Endodermal cell (in vitro differentiated cells): ENCODE measurements at places on chromosomes 11 and 22. TPM values are rescaled to one million over a fixed set of nuclear protein-coding genes. Genes with fewer than 3 reads are reported as not detected.
A peak's percentile ranks its signal among the peaks of the same experiment; 100 is the strongest.

GRCh38 chr11:69233744-69234570 is 60.0 kb upstream of the MYEOV start:
- no peak overlapping the region for H3K4me3 ChIP-seq
- no peaks in the 10 kb centered on the region for H3K27me3 ChIP-seq
- no peaks in the 10 kb centered on the region for H3K36me3 ChIP-seq
- peak; percentile 13 for DNase-seq

DNA sequence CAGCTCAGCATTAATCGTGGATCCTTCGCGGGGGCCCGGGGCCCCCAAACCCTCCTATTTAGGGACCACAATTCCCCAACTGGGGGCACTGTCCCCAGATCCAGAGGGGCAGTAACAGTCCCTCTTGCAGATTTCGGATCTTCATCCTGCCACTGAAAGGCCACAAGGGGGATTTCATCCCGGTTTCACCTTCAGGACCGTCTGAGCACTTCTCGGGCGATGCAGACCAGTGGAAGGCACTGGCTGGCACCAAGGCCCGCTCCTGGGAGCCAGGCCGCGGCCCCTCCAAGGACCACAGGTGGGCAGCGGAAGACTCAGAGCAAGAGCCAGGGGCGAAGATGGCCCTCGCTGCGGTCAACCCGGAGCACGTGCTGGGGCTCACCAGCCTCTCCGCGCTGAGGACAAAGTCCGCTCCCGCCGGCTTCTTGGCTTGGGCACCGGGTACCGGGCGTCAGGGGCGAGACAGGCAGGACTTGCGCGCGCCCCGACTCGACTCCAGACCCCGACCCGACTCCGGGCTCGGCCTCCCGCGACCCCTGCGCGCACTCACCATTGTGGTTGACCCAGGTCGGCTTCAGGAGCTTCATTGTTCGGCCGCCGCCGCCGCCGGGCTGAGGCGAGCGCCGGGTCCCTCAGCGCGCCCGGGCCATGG is 517 bp downstream of the HIRA start:
- H3K36me3 ChIP-seq, result peaks cover 16% of the 10 kb centered on the region
- no peaks in the 10 kb centered on the region for H3K27me3 ChIP-seq
- peak; percentile 77 for DNase-seq
- H3K27ac ChIP-seq, result peak overlapping the region; percentile 13

DNA sequence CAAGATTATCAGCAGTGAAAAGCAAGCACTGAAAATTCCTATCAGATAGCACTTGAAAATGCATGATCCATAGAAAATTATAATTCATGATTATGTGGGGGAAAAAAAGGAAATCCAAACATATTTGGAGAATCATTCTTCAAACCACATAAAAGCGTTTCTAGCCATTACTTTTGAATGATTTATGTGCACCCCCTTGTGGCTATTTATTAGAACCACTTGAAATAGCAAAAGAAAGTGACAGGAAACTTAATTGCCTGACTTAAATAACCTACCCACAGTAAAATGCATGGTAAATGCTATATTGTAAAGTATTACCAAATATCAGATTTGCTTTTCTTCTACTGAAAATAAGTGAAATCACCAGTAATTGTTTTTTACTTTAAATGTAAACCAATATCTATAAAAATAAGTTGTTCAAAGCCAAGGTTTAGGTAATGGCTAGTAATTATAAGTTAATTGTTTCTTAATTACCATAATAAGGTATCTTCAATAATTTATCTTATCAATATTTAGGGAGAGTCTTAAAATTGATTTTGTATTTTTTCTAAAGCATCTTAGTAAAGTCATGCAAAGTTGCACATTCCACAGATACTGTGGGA is 168.5 kb downstream of the ARHGAP42 start:
- H3K27ac ChIP-seq, result no peak overlapping the region
- H3K4me3 ChIP-seq, result no peak overlapping the region
- no peaks in the 10 kb centered on the region for H3K27me3 ChIP-seq
- DNase-seq, result no peak
- peaks cover 14% of the 10 kb centered on the region for H3K36me3 ChIP-seq

DNA sequence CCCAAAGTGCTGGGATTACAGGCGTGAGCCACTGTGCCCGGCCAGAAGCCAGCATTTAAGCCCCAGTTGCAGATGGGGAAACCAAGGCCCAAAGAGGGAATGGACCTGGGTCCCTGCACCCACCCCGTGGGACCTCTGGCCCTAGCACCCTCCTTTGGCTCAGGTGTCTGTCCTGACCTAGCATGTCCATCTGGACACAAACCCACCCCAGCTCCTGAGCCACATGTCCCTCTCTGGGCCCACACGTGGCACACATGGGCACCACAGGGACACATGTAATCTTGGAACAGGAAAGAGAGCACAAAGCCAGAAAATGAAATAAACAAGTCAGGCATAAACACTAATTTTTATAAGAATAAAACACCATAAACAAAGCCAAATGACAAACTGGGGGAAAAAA is 9.6 kb downstream of the GGT5 start:
- no peak overlapping the region for H3K4me3 ChIP-seq
- H3K4me1 ChIP-seq, result no peaks in the 10 kb centered on the region
- H3K27me3 ChIP-seq, result no peaks in the 10 kb centered on the region
- no peak for DNase-seq
- H3K36me3 ChIP-seq, result no peaks in the 10 kb centered on the region
- no peak overlapping the region for H3K27ac ChIP-seq

GRCh38 chr11:2171591-2172003 is at the start of gene TH:
TSS of gene TH (minus strand) at chr11:2171815. CDS start at chr11:2171786, 29 bp downstream.
- no peak for DNase-seq
- H3K27ac ChIP-seq, result no peak within 1 kb of the TSS
- no peak within 1 kb of the TSS for H3K4me3 ChIP-seq
- no peaks in the 10 kb centered on the region for H3K4me1 ChIP-seq

- peak overlapping the region; percentile 76 for H3K27ac ChIP-seq
- no peak overlapping the region for H3K4me3 ChIP-seq
- peaks cover 52% of the 10 kb centered on the region for H3K36me3 ChIP-seq
- no peaks in the 10 kb centered on the region for H3K27me3 ChIP-seq
Observed at GRCh38 chr22:42214633-42215415, 55.6 kb downstream of the TCF20 start.

DNA sequence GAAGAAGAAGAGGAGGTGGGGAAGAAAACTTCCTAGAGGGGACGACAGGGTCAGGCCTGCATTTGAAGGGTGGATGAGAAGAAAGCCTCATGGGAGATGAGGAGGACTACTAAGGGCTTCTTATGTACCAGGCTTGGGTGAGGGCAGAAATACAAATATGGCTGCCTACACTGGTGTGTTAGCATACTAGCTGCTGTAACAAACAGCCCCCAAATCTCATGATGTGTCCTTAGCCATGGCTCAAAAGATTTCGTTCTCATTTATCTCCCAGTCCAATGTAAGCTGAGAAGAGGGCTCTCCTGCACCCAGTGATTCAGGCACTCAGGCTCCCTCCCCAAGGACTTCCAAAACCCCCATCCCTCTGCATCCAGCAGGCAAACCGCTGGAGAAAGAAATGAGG is 11.6 kb upstream of the MB start:
- no peak overlapping the region for H3K27ac ChIP-seq
- H3K36me3 ChIP-seq, result no peaks in the 10 kb centered on the region
- H3K4me3 ChIP-seq, result no peak overlapping the region
- DNase-seq, result no peak

- no peaks in the 10 kb centered on the region for H3K4me1 ChIP-seq
- H3K4me3 ChIP-seq, result no peak overlapping the region
Observed at GRCh38 chr11:134040386-134041302, 28.2 kb upstream of the JAM3 start.

DNA sequence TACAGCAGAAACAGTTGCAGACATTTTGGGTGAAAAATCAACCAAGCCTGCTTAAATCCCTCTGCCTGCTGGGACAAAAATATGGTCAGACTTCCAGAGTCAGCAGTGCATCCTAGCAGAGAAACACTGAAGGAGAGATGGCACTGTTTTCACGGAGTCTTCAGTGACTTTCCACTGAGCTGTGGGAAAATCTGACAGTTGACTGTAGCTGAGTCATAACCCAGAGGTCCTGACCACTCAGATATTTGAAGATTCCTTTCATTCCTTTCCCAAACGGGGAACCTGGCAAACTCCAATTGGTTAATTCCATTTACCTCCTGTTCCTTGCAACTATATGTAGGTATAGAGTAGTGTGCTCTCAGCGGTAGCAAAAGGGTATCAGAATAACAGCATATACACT is 20.9 kb upstream of the UPB1 start:
- H3K27me3 ChIP-seq, result no peaks in the 10 kb centered on the region
- H3K27ac ChIP-seq, result no peak overlapping the region
- no peaks in the 10 kb centered on the region for H3K4me1 ChIP-seq
- no peak for DNase-seq
- H3K36me3 ChIP-seq, result no peaks in the 10 kb centered on the region
- no peak overlapping the region for H3K4me3 ChIP-seq

DNA sequence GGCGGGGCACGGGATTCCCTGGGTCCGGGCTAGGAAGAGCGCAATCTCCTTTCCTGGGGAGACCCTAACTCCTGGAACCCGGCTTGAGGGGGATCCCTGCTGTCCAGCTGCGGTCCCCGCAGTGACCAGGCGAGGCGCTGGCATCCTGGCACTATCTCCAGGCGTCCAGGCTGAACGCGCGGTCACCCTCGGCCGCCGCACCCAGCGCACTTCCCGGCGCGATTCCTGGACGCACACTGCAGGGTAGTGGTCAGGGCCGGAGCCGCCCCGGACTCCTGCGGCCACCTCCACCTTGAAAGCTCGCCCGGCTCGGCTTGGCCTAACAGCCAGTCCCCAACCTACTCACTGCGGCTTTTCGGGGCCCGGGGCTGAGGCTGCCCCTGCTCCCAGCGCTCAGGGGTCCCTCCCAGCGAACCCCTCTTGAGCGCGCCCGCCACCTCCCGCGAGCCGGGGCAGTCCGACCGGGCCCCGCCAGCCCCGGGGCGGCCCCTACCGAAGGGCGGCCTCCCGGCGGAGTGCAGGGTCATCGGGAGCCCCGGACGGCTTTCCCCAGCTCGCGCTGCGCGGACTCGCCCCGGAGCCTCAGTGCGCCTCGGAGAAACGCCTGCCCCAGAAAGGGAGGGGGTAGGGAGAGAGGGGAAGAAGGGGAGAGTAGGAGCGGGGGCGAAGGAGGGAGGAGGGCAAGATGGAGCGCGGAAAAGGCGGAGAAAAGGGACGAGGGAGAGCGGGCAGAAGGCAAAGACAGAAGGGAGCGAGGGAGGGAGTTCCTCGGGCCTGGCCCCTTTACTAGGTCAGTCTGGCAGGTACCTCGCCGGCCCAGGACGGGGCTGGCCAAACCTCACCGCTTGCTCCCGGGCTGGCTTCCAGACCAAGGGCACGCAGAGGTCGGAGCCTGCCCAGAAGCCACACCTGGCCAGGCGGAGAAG is 1.0 kb downstream of the POU2AF3 start:
- peak overlapping the region; percentile 74 for H3K4me3 ChIP-seq
- peaks cover 73% of the 10 kb centered on the region for H3K27me3 ChIP-seq
- H3K27ac ChIP-seq, result no peak overlapping the region

- H3K36me3 ChIP-seq, result no peaks in the 10 kb centered on the region
- H3K4me1 ChIP-seq, result no peaks in the 10 kb centered on the region
- no peaks in the 10 kb centered on the region for H3K27me3 ChIP-seq
- H3K27ac ChIP-seq, result no peak overlapping the region
- H3K4me3 ChIP-seq, result no peak overlapping the region
Observed at GRCh38 chr11:76972051-76972450, 62.1 kb upstream of the B3GNT6 start.

- H3K4me3 ChIP-seq, result no peak overlapping the region
- peak; percentile 46 for DNase-seq
- no peaks in the 10 kb centered on the region for H3K27me3 ChIP-seq
- H3K27ac ChIP-seq, result no peak overlapping the region
- peaks cover 35% of the 10 kb centered on the region for H3K4me1 ChIP-seq
Observed at GRCh38 chr22:42963231-42963595, 51.7 kb downstream of the PACSIN2 start.

DNA sequence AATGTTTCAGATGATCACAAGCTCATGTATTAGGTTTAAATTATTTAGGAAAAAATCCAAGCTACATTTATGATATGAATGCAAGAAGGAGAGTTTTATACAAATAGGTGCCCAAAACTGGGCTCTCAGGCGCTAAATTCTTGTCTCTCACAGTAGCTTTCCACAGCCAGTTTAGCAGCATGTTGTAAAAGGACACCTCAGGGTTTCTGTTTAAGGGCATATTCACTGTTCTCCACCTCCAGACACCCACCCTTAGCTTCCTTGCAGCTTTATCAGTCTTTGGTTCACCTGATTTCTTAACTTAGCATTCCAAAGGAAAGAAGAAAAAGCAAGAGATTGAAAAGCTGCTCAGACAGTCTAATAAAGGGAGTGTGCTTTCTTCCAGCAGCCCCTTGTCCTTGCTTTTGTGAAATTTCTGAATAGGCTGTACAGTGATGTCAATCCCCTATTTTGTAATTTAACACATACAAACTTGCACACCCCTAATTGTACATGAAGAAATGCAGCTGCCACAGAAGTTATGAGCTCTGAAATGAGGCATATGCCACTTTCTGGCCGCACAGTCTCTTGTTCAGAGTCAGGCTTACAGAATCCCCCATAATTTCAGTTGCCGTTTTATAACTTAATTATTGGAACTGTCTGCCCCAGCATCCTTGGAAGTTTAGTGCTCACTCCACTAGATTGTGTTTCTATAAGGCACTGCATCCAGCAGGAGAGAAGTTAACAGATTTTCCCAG is 262.1 kb downstream of the DDX10 start:
- no peaks in the 10 kb centered on the region for H3K27me3 ChIP-seq
- H3K36me3 ChIP-seq, result no peaks in the 10 kb centered on the region
- no peak overlapping the region for H3K27ac ChIP-seq
- no peak overlapping the region for H3K4me3 ChIP-seq

DNA sequence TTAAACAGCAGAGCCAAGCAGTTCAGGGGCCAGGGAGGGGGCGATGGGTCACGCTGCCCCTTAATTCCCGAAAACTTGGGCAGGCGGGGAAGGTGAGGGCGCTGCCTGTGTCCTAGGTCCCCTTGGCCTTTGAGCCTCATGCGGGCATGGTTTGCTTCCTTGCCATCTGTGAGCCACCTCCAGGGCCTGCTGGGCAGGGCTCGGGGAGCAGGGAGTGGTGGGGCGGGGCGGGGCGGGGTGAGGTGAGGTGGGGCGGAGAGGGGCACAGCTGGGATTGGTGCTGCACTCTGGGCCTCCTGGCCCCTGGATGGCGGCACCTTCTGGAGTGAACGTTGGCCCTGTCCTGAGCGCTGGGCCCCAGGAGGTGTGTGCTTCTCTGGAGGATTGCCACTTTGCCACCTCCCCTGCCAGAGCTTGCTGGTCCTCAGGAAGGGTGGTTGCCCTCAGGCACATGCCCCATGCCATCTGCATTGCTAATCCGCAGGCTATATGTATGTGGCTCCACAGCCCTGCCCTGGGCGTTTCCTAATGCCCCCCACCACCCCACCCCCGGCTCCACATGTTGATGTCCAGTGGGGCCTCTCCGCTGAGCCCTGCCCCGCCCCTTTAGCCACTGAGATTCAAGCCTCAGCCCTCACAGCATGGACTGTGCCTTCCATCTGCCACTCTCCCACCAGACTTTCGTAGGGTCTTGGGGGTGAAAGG is 352.5 kb downstream of the TBC1D22A start:
- H3K36me3 ChIP-seq, result no peaks in the 10 kb centered on the region
- no peaks in the 10 kb centered on the region for H3K4me1 ChIP-seq
- H3K4me3 ChIP-seq, result no peak overlapping the region
- no peaks in the 10 kb centered on the region for H3K27me3 ChIP-seq

Gene SLC6A5
- total RNA-seq, result not detected in 3 replicates

Gene OR52N4
- total RNA-seq, result not detected in 2 replicates

Gene IFITM1
- total RNA-seq, result 558 and 611 TPM in 2 replicates

Gene GSTT2
- total RNA-seq, result 1.2 to 3.7 TPM (median 2.2 TPM) in 3 replicates

Gene NXPE4
- not detected in 2 replicates for total RNA-seq

Gene RFPL2
- 1.8 to 2.9 TPM (median 2.1 TPM) in 3 replicates for total RNA-seq
